ENCODE measurements at places on chromosomes 4 and X. TPM values are rescaled to one million over a fixed set of nuclear protein-coding genes. Genes with fewer than 3 reads are reported as not detected.
A peak's percentile ranks its signal among the peaks of the same experiment; 100 is the strongest.

GRCh38 chrX:134782796-134783195 is 124.5 kb upstream of the PLAC1 start:
- peak; percentile 51 for DNase-seq

- no peak for DNase-seq
Measured at GRCh38 chr4:158714937-158715336, 8.3 kb downstream of the PPID start.

DNA sequence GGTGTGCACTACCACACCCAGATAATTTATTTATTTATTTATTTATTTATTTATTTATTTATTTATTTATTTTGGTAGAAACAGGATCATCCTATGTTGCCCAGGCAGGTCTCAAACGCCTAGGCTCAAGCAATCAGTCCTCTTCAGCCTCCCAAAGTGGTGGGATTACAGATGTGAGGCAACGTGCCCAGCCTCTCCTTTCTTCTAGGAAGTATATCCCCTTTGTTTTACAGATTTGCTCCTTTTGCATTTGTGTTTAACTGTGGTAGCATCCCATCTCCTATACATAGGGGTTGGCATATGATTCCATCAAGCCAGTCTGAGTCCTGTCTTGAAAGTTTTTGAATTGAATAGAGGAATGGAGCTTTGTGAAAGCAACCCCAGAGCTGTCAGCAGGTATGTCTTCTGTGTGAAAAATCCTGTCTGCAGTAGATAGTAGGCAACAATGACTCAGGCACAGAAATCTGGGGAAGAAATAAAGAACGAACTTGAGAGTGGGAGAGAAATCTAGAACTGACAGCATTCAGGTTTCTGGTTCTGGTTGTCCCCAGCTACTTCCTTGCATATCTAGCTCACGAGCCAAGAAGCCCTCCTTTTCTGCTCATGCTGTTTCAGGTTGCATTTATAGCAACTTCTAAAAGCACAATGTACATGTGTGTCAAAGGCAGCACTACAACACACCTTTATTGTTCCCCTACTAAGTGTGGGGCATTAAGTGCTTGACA is 113.7 kb upstream of the LSM6 start:
- no peak for DNase-seq

DNA sequence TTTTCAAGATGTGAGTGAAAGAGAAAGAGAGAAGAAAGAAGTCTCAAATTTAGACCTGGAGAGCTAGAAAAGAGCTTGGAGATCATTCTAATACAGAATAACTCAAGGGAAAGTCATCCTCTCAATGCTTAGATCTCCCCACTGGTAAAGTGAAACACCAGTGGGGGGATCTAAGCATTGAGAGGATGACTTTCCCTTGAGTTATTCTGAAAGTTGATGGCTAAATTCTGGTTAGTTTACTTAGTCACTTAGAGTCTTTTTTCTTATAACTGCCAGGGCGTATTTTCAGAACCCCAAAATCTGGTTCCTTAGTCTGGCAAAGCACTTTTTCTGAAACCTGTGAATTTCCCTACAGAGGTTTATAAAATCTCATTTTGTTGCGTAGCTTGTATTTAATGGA is 198.6 kb downstream of the ARHGAP24 start:
- DNase-seq: no peak

MAGEH1 gene
- total RNA-seq: 45.3 TPM

DNA sequence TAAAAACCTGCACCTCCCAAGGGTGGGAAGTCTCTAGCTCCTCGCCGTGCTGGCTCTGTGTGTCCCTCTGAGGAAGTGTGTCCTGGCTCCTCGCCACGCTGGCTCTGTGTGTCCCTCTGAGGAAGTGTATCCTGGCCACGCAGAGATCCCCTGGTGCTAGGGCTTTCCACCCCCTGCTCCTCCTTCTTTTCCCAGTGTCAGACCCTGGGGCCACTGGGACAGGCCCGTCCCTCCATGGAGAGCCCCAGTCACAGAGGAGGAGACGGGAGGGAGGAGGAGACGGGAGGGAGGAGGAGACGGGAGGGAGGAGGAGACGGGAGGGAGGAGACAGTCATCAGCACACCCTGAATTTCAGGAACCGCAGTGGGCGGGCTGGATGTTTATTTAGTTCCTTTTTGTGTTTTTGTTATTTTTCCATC is 53.8 kb upstream of the HGFAC start:
- peak; percentile 91 for DNase-seq

DNA sequence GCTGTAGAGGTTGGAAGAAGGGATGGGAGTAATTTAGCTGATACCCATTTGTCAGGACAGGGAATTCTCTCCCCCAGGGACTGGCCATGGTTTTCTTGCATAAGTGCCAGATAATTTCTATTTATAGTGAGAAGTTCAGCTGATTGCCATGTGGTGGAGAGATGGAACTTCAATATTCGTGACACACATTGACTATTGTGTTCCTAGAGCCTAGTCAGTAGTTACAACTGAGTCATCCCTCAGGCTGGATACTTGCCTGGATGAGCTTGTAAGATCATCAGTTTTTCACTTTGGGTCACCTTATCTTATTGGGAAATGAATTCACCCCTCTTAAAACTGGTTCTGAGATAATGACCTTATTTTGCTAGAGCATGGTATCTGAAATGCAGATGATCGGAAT is 32.2 kb downstream of the CFAP299 start:
- peak; percentile 12 for DNase-seq

- no peak for DNase-seq
Measured at GRCh38 chr4:152510349-152511147, 25.3 kb downstream of the FBXW7 start.

GRCh38 chr4:80781431-80781830 is 249.1 kb upstream of the BMP3 start:
- DNase-seq: no peak

- DNase-seq: no peak
Measured at GRCh38 chrX:24890677-24891076, 125.1 kb downstream of the ARX start.

DNA sequence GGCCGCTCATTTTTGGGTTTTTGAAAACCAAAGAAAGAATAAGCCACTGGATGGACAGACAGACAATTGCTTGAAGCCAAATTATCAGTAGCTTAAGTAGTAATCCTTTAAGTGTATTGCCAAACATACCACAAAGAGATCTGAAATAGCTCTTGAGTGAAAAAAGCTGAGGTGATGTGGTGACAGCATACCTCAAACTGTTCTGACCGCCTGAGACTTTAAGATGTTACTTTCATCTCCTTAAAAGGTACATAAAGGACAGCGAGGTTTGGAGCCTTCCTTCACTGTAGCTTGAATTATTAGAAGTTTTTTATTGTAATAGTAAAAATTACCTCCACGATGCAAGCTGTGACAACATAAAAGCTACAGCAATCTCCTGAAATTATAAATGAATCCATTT is 271.5 kb upstream of the FAM241A start:
- no peak for DNase-seq

DNA sequence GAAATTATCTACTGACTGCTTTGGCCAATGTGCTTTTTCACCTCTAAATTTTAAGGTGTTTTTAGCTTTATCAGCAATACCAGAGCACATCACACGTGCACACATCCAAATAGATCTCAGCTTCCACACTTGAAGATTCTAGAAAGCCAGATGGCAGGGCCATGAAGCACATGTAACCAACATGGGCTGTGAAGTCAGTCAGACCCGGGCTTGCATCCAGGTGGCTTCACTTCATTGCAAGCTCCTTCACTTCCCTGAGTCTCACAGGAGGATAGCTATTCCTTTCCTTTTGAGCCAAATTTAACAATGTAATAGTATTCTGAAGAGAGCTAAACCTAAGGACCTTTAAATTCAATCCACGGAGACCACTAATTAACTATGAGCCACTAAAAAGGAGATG is 86.5 kb downstream of the SH3RF1 start:
- no peak for DNase-seq

- DNase-seq: peak; percentile 16
Measured at GRCh38 chr4:148618856-148619255, 176.6 kb upstream of the NR3C2 start.

DNA sequence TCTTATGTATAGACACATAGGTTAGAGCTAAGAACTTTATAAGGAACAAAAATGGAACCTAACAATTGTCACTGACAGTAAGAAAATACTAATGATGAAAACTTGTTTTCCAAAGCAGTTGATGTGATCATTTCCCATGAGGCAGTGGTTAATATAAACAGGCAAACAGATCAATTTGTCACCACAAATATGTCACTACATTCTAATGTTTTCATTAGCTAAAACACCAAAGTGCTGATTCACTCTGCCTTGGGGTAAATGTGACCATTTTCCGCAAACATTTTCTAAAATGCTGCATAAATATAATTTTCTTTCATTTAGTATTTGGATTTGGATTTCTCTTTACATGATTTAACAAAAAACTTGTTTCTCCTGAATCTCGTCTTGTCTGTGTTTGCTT is 408.9 kb upstream of the CTSO start:
- peak; percentile 75 for DNase-seq

GPR173 gene
- total RNA-seq: 0.81 TPM

ARHGAP4 gene
- total RNA-seq: 6.1 TPM

TKTL2 gene
- not detected for total RNA-seq

DNA sequence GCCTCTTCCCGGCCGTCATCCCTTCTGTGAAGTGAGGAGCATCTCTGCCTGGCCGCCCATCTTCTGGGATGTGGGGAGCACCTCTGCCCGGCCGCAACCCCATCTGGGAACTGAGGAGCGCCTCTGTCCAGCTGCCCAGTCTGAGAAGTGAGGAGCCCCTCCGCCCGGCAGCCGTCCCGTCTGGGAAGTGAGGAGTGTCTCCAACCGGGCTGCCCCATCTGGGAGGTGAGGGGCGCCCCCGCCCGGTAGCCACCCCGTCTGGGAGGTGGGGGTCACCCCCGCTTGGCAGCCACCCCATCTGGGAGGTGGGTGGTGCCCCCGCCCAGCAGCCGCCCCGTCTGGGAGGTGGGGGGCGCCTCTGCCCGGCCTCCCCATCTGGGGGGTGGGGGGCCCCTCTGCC is 142.3 kb downstream of the LAS1L start:
- no peak for DNase-seq
